ENCODE measurements at places on chromosomes 6 and 20. TPM values are rescaled to one million over a fixed set of nuclear protein-coding genes. Genes with fewer than 3 reads are reported as not detected.

- no peak for DNase-seq
Observed at GRCh38 chr6:51120016-51120415, 301.3 kb downstream of the TFAP2B start.

GRCh38 chr20:5191829-5192569 lies 65.2 kb downstream of the CDS2 start:
- no peak for DNase-seq

GRCh38 chr6:40135491-40136072 lies 201.3 kb upstream of the MOCS1 start:
- no peak for DNase-seq

- no peak for DNase-seq
Observed at GRCh38 chr20:2767768-2768631, 32.4 kb downstream of the CPXM1 start.

- no peak for DNase-seq
Observed at GRCh38 chr6:152642578-152643375, 5.6 kb upstream of the SYNE1 start.

The PXDC1 gene
- 75.9 TPM for total RNA-seq

- no peak for DNase-seq
Observed at GRCh38 chr6:24910961-24911725, 24.6 kb downstream of the RIPOR2 start.

GRCh38 chr6:121959501-121959900 lies 440.0 kb upstream of the HSF2 start:
- no peak for DNase-seq

Measured in vagina (tissue), 2 donors.